NCI-H1092 treated with DMSO at 0.1 percent for 48 hours (cell line): ENCODE measurements at places on chromosomes 13 and 19.

- DNase-seq, result peak; percentile 23
Measured at GRCh38 chr13:27423333-27423732, 1.1 kb upstream of the GTF3A start.

DNA sequence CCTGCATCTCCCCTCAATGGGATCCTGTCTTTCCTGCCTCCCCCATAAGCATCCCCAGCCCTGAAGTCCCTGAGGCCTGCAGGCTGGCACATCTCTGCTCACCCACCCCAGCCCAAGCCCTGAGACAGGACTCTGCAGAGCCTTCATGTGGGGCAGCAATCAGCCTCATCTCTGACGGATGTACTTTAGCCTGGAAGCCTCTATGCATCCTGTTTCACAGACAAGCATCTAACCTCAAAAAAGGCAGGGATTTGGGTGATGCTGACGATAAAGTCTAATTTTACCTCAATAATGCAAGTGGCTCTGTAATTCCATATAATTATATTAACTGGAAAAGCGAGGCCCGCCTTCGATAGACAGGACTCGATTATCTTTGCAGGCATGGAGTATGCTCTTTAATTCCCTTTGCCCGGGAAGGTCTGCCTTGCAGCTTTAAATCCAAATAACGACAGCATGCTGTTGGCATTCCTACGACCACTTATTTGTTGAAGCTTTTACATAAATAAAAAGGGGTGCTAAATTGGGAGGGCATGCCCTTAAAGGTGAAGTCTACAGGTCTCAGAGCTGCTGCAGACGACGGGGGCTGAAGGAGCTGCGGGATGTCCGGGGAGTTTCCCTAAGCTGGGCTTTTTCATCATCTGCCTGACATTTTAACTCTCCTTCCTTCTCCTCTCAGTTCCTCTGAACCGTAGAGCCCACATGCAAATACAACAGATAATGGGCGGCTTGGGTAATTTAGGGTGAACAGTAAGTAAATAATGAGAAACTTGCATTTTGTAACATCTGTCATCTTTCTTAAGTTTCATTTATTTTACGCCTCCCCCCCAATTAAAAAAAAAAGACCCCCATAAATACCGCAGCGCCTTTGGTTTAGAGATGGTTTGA, 211.5 kb downstream of the URI1 start:
- no peak for DNase-seq

GRCh38 chr13:43424412-43424811, 362.4 kb downstream of the ENOX1 start:
- no peak for DNase-seq

DNA sequence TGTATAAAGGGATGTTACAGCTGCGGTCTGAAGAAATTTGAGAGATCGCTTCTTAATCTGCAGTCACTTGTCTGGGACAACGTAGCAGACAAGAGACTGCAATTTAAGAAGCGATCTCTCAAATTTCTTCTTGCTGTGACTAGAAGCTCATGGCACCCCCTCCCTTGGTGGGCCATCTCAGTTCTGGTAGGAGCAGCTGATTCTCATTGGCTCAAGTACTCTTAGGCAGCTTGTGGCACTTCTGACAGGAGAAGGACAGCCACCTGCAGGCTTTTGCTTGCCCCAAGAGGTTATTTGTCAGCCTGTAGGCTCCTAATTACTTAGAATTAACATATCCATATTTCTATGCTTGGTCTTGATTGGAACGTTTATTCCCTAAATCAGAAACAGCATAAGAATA, 503.0 kb downstream of the DCT start:
- DNase-seq, result no peak
